Endothelial cell (in vitro differentiated cells): ENCODE measurements at places on chromosomes 11 and 22.

DNA sequence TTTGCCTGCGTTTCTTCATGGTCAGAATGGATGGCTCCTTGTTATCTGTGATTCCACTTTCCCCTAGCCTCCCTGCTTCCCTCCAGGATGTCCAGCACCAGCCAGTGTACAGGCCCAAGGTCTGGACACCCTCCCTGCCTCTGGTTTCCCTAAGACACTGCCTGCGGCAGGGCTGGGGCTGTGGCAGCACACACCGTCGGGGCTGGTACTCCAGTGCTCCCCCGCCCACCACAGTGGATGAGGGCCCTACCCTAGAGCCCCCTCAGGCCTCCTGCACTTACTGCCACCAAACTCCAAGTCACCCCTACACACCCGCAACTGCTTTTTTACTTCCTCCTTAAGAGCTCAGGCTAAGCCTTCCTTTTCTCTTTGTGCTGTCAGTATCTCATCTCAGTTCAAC is 28.9 kb downstream of the ZNF214 start:
- DNase-seq = no peak

DNA sequence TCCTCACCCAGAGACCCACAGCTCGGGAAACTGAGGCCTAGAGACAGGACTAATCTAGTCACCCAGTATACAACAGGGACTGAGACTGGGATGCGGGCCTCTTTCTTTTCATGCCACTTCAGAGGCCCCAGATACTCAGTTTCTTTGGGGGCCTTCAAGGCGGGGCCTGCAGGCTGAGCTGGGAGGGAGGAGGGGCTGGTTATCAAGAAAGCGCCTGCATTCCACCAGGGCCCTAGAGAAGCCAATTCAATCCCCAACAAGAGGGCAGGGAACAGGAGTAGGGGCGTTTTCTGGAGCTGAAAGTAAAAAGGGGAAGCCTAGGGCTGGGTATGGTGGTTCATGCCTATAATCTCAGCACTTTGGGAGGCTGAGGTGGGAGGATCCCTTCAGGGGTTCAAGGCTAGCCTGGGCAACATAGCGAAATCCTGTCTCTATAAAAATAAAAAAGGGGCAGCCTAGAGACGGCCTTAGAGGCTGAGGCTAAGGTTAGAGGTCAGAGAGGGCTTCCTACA is 1.6 kb downstream of the ATG2A start:
- no peak for DNase-seq

GRCh38 chr11:45383224-45383623 is 97.1 kb upstream of the SYT13 start:
- no peak for DNase-seq

GRCh38 chr11:13335319-13335718 is 57.7 kb downstream of the BMAL1 start:
- DNase-seq = peak; percentile 73

- DNase-seq = no peak
Measured at GRCh38 chr22:20948450-20948849, 18.6 kb upstream of the AIFM3 start.

DNA sequence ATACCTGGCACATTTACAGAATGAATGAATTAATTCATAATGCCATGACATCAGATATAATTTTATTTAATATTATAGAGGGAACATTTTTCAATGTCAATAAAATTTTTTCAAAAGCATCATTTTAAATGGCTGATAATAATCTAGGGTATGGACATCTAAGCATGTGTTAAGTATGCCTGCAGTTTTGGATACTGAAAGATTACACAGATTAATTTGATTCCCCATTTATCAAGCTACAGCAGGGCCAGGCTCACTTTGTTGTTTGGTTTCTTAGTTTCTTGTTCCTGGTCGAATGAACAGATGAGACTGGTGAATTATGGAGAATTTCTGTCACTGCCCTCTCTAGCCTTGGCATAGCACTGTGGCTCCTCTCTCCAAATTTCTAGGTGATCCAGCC is 72.4 kb upstream of the E2F8 start:
- DNase-seq = no peak

- DNase-seq = no peak
Measured at GRCh38 chr11:115525531-115526006, 21.4 kb upstream of the CADM1 start.

DNA sequence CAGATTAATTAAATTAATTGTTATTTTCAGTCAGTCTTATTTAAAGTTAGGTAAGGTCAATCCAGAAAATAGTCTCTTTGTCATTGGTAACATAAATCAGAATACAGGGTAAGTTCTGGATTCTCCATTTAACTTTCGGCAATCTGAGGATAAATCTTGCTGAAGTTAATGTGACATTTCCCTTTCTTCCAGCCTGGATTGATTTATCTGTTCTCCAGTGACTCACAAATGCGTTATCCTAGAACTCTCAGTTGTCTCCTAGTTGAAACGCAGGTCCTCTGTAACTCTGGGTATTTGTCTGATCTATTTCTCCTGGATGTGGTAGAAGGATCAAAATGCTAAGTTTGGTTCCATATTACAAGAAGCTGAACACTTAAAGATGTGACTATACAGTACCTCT is 21.0 kb downstream of the OR51E1 start:
- no peak for DNase-seq

- no peak for DNase-seq
Measured at GRCh38 chr11:134756811-134757540, 344.9 kb upstream of the B3GAT1 start.

DNA sequence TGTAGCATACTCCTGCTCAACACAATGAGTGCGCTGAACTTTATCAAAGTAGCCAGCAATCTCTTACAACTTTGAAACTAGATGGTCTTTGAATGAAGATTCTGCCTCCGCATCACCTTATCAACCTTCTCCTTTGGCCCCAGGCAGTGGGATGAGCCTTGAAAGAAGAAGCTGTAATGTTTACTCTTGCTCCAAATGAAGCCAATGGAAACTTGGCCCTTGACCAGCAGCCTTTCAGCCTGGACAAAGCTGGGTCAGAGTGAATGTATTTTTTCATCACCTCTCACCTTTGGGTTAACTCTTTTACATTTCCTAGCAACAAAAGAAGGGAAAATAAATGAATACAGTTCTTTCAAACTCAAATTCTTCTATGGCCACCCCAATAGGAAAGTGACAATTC is 359.1 kb downstream of the KCNA4 start:
- DNase-seq = no peak

GRCh38 chr11:74672956-74673692 is 58.1 kb downstream of the CHRDL2 start:
- DNase-seq = no peak

- peak; percentile 96 for DNase-seq
Measured at GRCh38 chr11:65421794-65422632, 585 bp upstream of the NEAT1 start.

GRCh38 chr11:22512457-22512856 is 113.2 kb downstream of the FANCF start:
- DNase-seq = no peak

DNA sequence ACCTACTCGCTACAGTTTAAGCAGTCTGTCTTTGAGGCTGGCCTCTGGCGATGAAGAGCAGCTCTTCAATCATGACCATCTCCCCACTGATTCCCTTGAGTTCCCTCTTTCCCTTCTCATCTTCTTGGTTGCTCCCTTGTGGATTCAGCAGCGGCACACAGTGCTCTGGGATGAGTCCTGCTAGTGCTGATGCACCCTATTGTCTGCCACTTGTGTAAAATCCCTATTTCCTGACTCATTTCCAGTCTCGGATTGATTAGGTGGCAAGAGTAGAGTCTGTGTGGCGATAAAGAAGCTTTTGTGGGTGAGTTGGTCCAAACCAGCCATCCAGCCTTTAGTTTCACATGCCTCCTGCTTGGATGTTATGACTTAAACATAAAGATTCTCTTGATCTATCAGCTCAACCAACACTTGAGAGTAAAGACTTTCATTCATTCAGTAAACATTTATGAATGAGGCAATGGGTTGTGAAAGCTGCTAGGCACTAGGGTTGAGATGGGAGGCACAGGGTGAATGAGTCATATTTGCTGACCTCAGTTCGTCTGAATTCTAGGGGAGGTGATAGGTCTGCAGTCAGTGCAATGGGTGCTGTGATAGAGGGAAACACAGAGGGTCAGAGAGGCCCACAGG is 219.4 kb upstream of the RAG2 start:
- no peak for DNase-seq

- DNase-seq = no peak
Measured at GRCh38 chr11:15233371-15234165, 118.8 kb downstream of the INSC start.

DNA sequence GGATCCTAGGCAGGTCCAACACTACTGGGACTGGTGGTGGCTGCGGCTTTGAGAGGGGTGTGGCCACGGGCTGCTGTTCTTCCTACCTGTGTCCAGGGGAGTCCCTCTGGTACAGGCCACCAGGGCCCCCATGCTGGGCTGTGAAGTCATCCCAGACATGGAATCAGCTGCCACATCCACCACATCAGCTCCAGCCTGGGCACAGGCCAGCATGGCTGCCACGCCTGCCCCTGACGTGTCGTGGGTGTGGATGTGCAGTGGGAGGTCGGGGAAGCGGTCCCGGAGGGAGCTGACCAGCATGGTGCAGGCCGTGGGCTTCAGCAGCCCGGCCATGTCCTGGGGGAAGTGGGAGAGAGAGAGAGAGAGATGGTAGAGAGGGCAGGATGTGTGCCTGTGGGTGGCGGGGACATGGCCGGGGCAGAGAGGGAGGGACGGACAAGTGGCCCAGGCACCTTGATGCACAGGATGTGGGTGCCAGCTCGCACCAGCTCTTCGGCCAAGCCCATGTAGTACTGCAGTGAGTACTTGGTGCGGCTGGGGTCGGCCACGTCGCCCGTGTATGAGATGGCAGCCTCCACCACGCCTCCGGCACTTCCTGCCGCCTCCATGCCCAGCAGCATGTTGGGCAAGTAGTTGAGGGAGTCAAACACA is 6.2 kb upstream of the LRFN4 start:
- DNase-seq = no peak

DNA sequence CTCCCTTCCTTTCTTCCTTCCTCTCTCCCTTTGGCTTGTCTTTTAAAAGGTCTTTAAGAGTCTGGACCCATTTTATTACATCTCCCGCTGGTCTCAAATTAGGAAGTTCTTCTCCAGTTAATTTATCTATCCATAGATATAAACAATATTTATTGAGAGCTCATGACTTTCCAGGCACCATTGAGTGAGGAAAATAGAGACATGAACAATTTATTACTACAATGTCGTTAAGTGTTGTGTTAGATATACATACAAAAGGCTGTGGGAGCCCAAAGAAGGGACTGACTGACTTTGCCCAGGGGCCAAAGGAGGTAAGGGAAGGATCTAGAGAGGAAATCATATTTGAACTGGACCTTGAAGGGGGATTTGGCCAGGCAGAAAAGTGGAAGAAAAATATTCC is 51.6 kb upstream of the DEUP1 start:
- DNase-seq = no peak

GRCh38 chr11:122304973-122305372 is 189.0 kb upstream of the BLID start:
- no peak for DNase-seq

DNA sequence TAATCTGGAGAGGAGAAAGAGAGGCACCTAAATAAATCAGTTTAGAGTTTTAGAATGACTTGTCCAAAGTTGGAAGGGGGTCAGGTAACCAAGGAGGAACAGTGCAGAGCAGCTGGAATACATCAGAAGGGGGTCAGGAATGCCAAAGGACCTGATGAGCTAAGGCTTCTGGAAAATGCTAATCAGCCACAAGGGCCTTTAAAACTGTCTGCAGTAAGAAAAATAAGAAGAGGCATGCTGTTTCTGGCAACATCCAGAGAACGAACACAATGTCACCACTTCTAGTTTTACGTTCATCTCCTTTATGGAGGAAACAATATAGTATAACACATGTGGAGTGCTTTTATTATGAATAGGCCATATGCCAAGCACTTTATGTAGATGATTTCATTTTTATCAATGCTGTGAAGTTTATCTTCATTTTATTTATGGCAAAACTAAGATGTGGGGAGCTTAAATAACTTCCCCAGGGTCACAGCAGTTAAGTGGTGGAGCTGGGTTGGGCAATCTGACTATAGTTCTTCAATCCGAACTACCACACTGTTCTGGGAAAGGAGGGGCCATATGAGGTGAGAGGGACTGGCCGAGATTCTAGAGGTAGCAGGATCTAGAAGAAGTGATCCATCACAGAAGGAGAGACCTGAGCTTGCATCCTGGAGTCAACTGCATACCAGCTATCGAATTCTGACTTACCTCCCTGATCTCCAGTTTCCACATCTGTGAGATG is 22.6 kb downstream of the ACO2 start:
- DNase-seq = no peak

DNA sequence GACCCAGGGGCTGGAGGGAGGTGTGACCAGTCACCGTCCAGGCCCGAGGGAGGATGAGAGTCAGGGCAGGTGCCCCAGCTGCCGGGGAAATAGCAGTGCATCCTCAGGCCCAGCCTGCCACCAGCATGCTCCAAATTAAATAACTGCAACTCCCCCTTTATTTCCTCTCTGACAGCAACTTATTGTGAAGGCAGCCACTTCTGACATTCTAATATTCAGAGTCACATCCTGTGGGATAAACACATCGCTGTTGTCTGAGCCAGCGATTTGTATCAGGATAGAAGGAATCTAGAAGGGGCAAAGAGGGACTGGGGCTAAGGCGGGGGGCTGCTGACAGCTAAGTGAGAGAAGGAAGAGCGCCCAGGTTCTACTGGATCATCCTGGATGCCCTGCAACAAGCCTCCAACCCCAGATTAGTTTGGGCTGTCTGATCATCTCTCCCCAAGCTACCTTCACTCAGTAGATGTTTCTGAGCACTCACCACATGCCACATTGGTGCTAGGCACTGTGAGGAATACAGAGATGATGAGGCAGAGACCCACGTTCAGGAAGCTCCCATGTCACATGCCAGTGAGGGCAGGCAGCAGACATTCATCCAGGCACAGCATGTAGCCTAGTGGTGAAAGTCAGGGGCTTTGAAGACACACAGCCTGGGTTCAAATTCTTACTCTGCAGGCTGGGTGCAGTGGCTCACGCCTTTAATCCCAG is 214.1 kb downstream of the BUD13 start:
- no peak for DNase-seq

- DNase-seq = no peak
Measured at GRCh38 chr11:69797156-69797555, 22.0 kb upstream of the FGF4 start.

GRCh38 chr11:128663824-128664223 is 30.0 kb upstream of the FLI1 start:
- no peak for DNase-seq

DNA sequence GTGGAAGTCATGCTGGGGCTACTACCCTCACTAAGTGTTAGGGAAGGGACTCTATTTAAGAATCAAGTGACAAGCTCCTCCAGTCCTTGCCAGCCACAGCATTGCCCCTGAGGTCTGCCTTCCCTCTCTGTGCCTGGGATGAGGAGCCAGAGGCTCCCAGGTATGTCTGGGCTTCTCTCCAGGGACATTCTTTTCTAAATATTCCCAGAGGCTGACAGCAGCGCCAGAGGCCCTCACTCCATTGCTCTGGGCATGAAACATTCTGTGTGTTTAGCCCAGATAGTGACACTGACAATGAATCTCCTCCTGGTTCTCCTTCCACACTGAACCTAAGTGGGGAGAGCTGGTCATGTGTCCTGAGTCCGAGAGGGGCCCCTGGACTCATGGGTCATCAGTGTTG is 2.2 kb downstream of the OR51E1 start:
- DNase-seq = no peak

- DNase-seq = no peak
Measured at GRCh38 chr22:19981171-19981960, 35.3 kb downstream of the ARVCF start.
